ENCODE measurements at places on chromosomes 7 and 10.

GRCh38 chr7:143877098-143877497, 24.9 kb downstream of the TCAF1 start:
- DNase-seq: no peak

- DNase-seq: no peak
These were observed 247.3 kb downstream of the DOCK4 start for GRCh38 chr7:111958896-111959295.

GRCh38 chr10:34773636-34774630, 41.2 kb downstream of the PARD3 start:
- no peak for DNase-seq

GRCh38 chr10:126798649-126799048, 106.6 kb upstream of the DOCK1 start:
- no peak for DNase-seq

- no peak for DNase-seq
These were observed 192.5 kb upstream of the PPP2R2D start for GRCh38 chr10:131708225-131708880.

DNA sequence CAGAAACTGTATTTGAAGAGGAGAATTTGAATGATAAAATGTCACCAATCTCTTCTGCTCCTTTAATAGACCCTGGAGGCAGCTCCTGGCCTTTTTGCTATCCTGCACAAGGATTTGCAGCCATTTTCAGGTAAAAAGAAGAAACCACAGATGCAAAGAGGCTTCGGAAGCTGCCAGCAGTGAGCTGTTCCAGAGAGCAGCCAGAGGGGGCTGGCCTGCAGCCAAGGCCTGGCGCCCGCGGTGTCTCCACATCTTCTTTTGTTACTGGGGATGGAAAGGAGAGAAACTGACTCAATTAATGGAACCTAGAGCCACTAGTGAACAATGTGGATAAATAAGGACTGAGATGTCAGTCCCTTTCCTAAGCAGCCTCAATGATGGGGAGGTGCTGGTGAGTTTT, 23.9 kb upstream of the GPR26 start:
- DNase-seq: no peak

Measured in MM.1S (cell line).